ENCODE measurements at places on chromosomes 6 and 20.

GRCh38 chr6:170139531-170139930, 151.3 kb downstream of the DLL1 start:
- DNase-seq, result no peak

DNA sequence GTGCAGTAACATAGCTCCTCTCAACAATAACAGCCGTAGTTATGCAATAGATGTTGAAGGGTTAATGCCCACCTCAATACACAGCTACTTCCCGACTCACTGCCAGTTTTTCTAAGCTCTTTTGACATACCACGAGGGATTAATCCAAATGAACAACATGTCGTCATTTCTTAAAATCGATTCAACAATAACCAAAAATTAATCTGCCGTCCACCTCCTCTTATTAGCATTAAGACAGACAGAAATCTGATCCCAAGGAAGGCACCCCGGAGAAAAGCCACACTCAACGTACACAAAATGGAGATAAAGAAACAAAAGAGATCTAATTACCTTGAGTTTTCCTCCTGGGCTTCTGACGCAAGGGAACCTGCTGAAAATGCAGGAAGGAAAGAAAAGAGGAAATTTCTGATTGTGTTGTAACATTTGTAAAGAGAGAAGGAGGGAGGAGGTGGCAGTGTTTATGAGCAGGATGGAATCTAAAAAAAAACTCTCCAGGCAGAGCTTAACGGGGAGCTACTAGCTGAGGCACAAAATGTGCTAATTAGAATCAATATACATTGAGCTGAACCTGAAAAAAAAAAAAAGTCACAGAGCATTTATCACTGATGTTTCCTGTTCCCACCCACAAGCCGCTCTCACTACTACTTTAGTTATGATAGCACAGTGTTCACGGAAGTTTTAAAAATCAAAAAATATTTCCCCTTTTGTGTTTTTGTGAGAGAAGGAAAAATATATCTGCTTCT, 109.3 kb downstream of the IPCEF1 start:
- DNase-seq, result peak; percentile 36

- no peak for DNase-seq
Observed at GRCh38 chr20:16063881-16064280, 509.4 kb downstream of the KIF16B start.

- DNase-seq, result no peak
Observed at GRCh38 chr6:126077810-126078776, 91.8 kb downstream of the TRMT11 start.

- no peak for DNase-seq
Observed at GRCh38 chr6:52718550-52718949, 44.7 kb downstream of the GSTA2 start.

- DNase-seq, result no peak
Observed at GRCh38 chr6:163731215-163732013, 316.9 kb downstream of the QKI start.

DNA sequence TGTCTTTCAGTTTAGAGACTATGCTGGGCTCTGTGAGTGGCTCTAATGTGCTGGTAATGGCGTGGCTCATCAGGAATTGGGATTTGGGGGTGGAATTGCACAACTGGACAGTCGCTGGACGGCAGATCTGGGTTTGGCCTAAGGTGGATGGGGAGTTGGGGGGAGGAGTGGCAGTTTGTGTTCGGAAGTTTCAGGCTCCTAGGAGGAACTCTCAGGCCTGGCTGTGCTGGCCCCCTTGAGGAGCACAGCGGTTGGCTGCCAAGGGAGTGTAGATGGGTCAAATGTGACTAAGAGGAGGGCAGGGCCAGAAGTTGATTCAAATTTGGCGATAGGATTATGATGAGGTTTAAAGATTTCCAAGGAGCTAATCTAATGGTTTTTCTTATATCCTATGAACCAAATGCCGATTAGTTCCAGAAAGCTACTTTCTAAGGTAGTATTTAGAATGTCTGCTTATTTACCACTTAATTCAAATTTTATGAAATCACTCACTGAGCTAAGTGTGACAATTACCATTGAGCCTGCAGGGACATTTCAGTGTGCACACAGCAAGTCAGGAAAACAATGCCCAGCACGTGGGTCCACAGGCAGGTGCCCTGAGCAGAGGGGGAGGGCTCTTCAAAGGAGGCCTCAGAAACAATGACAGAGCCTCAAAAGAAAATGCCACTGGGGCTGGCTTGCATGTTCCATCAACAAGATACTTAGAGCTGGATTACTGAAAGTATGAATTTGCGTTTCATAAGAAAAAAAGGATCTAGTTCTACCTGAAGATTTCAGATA, 111.0 kb downstream of the GJA10 start:
- DNase-seq, result no peak
